ENCODE measurements at places on chromosomes 12 and 14.

GRCh38 chr12:30788754-30789153 is 34.0 kb upstream of the CAPRIN2 start:
- no peak for DNase-seq

GRCh38 chr12:87660987-87661774 is 368.0 kb downstream of the C12orf50 start:
- DNase-seq, result no peak

- no peak for DNase-seq
Measured at GRCh38 chr14:64826845-64827244, 52.9 kb downstream of the SPTB start.

DNA sequence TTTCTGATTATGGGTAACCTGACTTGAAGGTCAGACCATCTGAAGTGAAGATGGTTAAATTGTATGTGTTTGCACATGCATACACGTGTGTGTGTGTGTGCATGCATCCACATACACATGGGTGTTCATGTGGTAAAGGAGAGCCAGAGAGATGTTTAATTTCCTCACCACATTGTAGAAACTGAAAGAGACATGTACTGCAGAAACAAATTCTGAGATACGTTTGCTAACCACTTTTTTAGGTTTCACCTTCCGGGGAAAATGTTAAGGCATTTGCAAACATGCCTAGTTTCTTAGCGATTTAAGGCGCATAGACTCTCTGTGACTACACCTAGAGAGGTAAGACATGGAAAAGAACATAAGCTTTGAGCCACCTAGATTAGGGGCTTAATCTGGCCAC is 362.9 kb downstream of the RAD51B start:
- no peak for DNase-seq

DNA sequence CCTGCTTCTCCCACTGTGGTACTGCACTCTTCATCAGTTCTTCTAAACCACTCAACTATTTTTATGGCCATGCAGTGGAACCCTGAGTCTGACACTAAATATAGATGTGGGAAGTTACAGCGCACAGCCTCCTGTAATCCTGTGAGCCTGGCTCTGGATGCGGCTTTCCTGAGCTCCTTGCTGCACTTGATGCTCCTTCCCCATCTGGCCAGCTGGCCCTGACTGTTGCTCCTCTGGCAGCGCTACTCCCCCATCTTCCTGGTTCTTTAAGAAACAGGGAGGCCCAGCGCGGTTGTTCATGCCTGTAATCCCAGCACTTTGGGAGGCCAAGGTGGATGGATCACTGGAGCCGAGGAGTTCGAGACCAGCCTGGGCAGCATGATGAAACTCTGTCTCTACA is 24.6 kb downstream of the IQSEC3 start:
- no peak for DNase-seq

GRCh38 chr12:10291030-10291429 is 16.6 kb upstream of the KLRD1 start:
- DNase-seq, result no peak

DNA sequence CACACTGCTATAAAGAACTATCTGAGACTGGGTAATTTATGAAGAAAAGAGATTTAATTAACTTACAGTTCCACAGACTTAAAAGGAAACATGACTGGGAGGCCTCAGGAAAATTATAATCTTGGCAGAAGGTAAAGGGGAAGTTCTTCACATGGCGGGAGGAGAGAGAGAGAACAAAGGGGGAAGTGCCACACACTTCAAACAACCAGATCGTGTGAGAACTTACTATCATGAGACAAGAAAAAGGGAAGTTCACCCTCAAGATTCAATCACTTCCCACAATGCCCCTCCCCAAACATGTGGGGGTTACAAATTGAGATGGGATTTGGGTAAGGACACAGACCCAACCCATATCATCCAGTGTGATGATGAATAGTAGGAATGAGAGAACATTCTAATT is 366.5 kb downstream of the LRFN5 start:
- DNase-seq, result no peak

GRCh38 chr12:46661110-46661845 is 164.5 kb downstream of the SLC38A4 start:
- no peak for DNase-seq
